Head of caudate nucleus (tissue), 42 donors: ENCODE measurements at places on chromosomes 2 and 18.

GRCh38 chr2:108829578-108830310 is 43.2 kb downstream of the CCDC138 start:
- DNase-seq = no peak

- DNase-seq = no peak
These were observed 229.2 kb upstream of the RGPD4 start for GRCh38 chr2:107597507-107597906.

GRCh38 chr18:64082054-64082453 is 66.8 kb downstream of the LINC00305 start:
- no peak for DNase-seq

- no peak for DNase-seq
These were observed 315.9 kb upstream of the LRATD1 start for GRCh38 chr2:14316594-14316993.

DNA sequence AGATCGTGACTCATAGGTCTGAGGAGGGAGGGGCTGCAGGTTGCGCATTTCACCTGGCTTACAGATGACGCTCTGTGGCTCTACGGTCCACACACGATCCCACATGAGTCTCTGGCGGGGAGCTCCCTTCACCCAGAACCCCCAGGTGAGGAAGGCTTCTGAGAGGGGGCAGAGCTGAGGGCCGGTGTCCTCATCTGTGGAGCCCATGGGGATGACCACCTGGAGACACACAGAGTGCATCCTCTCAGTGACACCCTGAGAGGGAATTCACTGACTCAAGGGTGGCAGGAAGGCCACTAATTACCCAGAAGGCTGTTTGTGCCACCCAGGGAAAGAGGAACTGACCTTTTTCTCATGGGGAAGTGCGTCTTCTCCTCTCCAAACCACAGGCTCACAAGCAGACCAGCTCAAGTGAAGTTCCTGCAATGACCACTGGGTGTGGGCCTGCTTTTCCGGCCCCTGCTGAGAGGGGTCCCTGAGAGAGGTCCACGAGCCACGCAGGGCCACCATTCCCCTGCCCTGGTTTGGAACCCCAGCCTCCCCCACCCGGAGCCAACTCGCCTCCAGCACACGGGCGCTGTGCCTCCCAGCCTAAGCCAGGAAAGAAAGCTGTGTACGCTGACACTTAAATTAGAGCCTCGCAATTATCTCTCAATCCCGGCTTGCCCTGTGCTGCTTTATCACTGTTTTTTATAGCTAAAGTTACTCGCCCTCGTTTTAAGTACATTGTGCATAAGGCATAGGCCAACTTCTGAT is 114.1 kb downstream of the BCL11A start:
- peak; percentile 33 for DNase-seq

GRCh38 chr18:40926679-40927078 is 1028.4 kb upstream of the PIK3C3 start:
- no peak for DNase-seq

- DNase-seq = no peak
These were observed 1045.5 kb upstream of the NXPH2 start for GRCh38 chr2:139825726-139826125.

DNA sequence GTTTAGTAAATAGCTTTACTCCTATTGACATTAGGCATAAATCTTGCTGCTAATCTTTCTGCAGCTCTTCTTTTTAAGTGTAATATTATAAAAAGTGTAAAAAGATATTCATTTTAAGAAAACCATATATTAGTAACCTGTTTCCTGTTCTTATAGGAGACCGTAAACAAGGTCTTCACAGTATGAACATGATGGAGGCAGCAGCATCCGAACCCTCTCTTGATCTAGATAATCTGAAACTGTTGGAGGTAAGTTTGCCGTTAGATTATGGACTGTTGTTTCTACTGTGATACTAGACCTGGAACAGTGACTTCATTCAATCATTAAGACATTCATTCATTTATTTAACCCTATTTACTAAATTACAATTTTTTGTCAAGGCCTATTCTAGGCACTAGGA is 120.0 kb upstream of the FAM117B start:
- no peak for DNase-seq

- DNase-seq = no peak
These were observed 280.9 kb downstream of the PTPRM start for GRCh38 chr18:7848054-7848412.

- no peak for DNase-seq
These were observed 360.3 kb downstream of the IRS1 start for GRCh38 chr2:226439337-226439736.

DNA sequence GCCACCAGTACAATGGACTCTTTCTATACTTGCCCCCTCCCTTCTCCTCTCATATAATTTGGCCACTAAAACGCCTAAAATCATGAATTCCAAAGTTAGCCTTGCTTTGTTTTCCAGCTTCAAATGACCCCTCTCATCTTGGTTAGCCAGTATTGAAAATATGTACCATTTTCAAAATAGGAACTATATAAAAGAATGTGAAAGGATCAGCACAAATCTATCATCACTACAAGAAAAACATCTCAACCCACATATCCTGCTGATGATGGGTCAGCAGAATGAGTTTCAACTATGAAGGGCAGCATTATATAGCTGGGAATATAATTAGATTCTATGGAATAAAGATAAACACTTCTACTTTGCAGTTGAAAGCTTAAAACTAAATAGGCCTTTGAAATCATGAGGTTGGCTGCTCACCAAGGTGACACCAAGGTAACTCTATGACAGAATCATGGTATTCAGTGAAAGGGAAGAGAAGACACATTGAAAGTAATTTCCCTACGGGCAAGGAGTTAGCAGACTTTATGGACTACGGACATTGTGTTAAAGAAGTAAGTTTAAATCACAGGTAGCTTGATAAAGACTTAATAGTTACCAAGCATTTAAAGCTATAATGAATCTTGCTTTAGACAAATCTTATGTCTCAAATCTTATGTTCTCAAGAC is 873.0 kb downstream of the CPS1 start:
- DNase-seq = no peak

DNA sequence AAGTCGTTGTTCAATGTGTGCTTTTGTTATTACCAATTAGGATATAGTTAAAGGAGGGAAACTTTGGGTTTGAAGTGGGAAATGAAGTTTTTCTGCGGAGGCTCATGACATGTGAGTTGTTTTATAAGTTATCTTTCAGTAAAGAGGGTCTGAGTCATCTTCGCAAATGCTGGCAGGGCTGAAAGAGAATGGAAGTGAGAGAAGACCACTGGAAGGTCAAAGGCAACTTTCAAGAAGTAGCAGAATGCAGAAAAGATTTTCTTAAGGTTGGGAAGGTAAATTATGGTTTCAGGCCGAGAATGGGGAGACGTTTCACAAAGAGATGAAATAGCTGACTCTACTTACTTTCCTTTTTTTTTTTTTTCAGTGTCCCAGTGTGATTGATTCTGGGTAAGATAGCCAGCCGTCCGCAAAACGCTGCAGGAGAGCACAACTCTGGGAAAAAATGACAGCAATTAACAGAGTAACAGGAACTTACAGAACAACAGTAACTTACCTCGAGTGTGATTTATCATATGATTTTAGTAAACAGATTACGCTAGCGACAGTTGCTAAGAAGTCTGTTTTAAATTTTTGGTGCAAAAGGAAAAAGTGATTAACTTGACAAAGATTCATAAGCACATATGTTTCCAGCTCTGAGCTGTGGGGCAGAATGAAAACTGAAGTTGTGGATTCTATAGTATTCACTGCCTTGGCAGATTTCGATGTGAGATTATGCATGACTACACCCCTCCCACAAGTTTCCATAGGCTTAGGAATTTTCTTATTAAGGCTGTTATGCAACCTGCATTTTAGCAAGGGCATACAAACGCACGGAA is 46.8 kb upstream of the ACTR3 start:
- no peak for DNase-seq

DNA sequence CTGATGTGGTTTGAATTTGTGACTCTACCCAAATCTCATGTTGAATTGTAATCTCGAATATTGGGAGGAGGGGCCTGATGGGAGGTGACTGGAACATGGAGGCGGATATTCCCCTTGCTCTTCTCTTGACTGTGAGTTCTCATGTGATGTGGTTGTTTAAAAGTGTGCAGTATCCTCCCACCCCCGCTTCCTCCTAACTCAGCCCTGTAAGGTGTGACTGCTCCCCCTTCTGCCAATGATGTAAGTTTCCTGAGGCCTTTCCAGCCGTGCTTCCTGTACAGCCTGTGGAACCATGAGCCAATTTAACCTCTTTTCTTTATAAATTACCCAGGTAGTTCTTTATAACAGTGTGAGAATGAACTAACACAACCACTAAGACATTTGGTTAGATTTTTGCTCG is 458.4 kb downstream of the THSD7B start:
- no peak for DNase-seq

- DNase-seq = no peak
These were observed 120.4 kb downstream of the MAP3K20 start for GRCh38 chr2:173196080-173196479.

GRCh38 chr2:74763962-74764428 is 69.9 kb upstream of the HK2 start:
- no peak for DNase-seq

- no peak for DNase-seq
These were observed 19.0 kb downstream of the FAM161A start for GRCh38 chr2:61834893-61835292.

- no peak for DNase-seq
These were observed 12.4 kb upstream of the SPATA3 start for GRCh38 chr2:230983566-230983965.
